Tibial artery (tissue), 4 donors: ENCODE measurements at places on chromosomes 11 and 22.

- no peak overlapping the region for H3K27ac ChIP-seq
- no peak for DNase-seq
- H3K36me3 ChIP-seq: no peaks in the 10 kb centered on the region
- no peak overlapping the region for H3K4me3 ChIP-seq
Observed at GRCh38 chr11:5922749-5923426, 19.2 kb upstream of the OR56A3 start.

DNA sequence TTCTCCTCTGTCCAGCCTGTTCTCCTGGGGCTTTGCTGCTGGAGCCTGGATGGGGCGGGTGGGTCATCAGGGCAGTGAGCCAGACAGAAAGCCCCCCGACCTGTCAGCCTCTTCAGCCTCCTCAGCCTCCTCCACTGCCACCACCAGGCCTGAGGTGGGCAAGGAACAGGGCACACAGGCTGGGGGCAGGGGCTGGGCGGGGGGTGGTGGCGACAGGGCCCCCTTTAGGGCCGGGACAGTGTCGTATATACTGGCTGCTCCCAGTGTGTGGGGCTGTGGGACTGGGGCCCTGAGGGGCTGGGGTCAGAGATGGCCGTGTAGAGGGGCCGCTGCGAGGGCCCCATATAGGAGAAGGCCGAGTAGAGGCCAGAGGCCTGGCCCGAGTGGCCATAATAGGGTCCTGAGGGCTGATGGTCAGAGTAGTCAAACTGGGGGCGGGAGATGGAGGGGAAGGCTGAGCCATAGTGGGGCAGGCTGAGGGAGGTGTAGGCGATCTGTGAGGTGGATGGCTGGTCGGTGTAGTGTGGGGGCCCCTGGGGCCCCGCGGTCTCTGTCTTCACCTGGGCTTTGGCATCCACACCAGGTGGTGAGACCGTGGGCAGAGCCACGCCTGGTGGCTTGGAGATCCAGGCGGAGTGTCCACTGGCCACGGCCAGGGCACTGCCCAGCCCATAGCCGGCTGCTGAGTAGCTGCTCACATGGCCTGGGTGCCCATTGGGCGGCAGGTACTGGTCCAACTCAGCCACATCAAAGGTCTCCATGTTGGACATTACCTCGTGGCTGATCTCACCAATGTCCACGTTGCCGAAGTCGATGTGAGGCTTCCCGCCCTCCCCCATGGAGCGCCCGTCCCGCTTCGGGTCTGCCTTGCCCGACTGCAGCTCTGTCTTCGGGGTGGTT, 10.8 kb downstream of the SOX10 start:
- no peaks in the 10 kb centered on the region for H3K4me1 ChIP-seq
- no peak for DNase-seq
- no peak overlapping the region for H3K4me3 ChIP-seq
- H3K27ac ChIP-seq: no peak overlapping the region
- H3K27me3 ChIP-seq: no peaks in the 10 kb centered on the region
- H3K36me3 ChIP-seq: peaks cover 73% of the 10 kb centered on the region

GRCh38 chr11:123472236-123472935, 42.3 kb downstream of the GRAMD1B start:
- H3K27ac ChIP-seq: no peak overlapping the region
- H3K36me3 ChIP-seq: no peaks in the 10 kb centered on the region
- DNase-seq: no peak
- no peak overlapping the region for H3K4me3 ChIP-seq

DNA sequence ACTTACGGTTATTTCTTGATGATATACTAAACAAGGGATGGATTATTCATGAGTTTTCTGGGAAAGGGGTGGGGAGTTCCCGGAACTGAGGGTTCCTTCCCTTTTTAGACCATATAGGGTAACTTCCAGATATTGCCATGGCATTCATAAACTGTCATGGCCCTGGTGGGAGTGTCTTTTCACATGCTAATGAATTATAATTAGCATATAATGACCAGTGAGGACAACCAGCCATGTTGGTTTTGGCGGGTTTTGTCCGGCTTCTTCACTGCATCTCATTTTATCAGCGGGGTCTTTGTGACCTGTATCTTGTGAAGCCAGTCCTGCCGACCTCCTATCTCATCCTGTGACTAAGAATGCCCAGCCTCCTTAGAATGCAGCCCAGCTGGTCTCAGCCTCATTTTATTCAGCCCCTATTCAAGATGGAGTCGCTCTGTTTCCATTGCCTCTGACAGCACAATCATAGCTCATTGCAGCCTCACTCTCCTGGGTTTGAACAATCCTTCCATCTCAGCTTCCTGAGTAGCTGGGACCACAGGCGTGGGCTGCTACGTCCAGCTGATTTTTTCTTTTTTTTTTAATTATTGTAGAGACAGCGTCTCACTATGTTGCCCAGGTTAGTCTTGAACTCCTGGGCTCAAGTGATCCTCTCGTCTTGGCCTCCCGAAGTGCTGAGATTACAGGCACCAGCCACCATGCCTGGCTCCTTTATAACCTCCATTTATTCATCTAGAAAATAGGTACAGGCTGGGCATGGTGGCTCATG, 52.6 kb upstream of the EMID1 start:
- no peak overlapping the region for H3K4me3 ChIP-seq
- H3K4me1 ChIP-seq: no peaks in the 10 kb centered on the region
- peak overlapping the region; percentile 34 for H3K27ac ChIP-seq
- H3K36me3 ChIP-seq: no peaks in the 10 kb centered on the region
- DNase-seq: peak; percentile 52
